ENCODE measurements at places on chromosomes 5 and 9. TPM values are rescaled to one million over a fixed set of nuclear protein-coding genes. Genes with fewer than 3 reads are reported as not detected.

DNA sequence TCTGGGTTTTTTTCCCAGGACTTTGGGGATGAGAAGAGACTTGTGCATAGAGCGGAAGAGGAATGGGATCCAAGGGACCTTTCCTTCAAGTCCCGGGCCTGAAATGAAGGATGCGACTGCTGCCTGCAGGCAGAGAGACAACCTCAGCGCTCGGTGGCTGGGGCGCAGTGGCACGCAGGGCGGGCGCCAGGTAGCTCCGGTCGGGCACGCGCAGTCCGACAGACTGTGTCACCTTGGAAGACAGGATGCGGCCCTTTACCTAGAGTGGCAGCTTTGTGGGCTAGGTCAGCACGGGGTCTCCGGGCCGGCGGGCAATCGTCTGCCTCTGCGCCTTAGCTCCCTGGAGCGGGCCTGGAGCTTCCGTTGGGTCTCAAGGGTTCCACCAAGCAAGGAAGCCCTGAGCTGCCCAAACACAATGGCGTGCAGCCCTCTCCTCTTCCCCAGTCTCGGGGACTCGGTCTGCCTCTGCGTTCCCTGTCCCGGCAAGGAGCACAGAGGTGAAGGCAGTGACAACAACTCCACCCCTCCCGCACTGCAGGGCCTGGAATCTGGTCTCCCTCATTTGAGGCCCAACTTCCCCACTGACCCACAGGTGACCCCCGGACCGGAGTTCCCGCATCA, 6.0 kb downstream of the BARX1 start:
- no peak for DNase-seq
- peaks cover 59% of the 10 kb centered on the region for H3K27me3 ChIP-seq
- H3K27ac ChIP-seq = no peak overlapping the region

DNA sequence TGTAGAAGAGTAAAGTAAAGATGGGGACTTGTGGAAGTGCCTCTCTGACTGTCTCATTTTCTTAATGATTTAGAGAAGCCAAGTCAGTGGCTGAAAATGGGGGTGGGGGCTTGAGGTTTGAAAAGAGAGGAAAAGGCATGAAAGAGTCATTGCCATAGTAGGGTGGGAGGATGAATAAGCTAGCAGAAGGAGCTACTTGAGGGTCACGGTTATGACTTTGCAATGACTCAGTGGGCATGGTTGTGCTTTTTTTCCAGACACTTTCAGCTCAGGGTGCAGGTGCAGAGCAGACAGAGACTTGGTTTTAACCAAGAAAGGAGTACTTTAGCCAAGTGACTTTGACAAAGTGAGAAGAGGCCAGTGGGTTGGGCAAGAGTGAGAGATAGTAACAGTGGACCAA, 117.8 kb downstream of the PTTG1 start:
- no peaks in the 10 kb centered on the region for H3K36me3 ChIP-seq
- no peak overlapping the region for H3K27ac ChIP-seq
- H3K27me3 ChIP-seq = no peaks in the 10 kb centered on the region
- no peak for DNase-seq
- no peak overlapping the region for H3K4me3 ChIP-seq

- H3K4me3 ChIP-seq = peak overlapping the region; percentile 67
- peak; percentile 29 for DNase-seq
- H3K27ac ChIP-seq = peak overlapping the region; percentile 89
- peaks cover 66% of the 10 kb centered on the region for H3K4me1 ChIP-seq
- H3K36me3 ChIP-seq = no peaks in the 10 kb centered on the region
- H3K27me3 ChIP-seq = no peaks in the 10 kb centered on the region
These were observed 1.2 kb downstream of the RIC1 start for GRCh38 chr9:5630081-5630507.

DNA sequence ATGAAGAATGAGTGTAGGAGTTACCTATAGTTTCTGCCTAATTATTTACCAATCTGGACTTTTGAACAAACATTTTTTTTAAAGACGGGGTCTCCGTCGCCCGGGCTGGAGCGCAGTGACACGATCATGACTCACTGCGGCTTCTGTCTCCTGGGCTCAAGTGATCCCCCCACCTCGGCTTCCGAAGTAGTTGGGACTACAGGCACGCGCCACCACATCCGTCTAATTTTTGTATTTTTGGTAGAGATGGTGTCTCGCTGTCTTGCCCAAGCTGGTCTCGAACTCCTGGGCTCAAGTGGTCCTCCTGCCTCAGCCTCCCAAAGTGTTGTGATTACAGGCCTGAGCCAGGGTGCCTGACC, 1.5 kb downstream of the CTNNA1 start:
- peaks cover 13% of the 10 kb centered on the region for H3K4me1 ChIP-seq
- no peak overlapping the region for H3K27ac ChIP-seq
- DNase-seq = no peak
- H3K4me3 ChIP-seq = no peak overlapping the region

DNA sequence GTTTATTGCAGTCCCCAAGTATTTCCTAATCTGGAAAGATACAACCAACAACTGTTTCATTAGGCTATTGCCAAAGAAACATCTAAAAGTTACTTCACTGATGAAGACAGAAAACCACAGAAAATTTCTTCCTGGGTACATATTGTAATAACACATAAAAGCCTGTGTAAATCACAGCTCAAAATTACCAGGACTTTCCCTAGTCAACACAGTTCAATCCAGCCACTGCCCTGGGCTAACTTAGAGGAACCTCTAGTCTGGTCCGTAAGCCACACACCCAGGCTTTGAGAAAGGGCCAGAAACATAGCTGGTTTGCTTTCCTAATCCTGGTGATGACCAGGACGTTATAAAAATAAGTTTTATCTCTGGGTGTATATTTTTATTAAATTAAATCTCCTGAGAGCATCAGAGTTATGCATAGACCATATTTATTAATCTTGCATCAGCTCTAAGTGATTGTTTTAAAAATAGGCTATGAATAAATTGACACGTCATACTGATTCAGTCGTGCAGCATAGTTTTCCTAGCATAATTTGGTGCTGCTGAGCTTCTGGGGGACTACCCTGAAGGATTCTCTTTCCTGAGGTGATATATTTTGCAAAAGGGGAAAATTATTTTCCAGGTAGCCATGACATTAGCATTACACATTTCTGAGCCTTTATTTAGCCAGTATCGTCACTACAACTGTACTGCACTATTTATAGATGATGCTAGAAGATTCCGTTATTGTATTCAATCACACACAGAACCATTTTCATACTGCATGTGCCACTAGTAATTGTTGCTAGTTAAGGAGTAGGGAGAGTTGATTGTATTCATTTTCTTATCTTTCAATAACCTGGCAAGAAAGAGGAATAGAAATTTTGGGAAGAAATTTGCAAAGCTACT, 12.6 kb upstream of the MUSK start:
- H3K27ac ChIP-seq = no peak overlapping the region
- no peak for DNase-seq
- no peaks in the 10 kb centered on the region for H3K36me3 ChIP-seq
- no peaks in the 10 kb centered on the region for H3K27me3 ChIP-seq

Gene LPAR1
- 0.12 TPM for total RNA-seq

Gene ZMYND19
- 29.1 TPM for total RNA-seq

All from CD4-positive, alpha-beta memory T cell (primary cell).